ENCODE measurements at places on chromosomes 2 and 18. TPM values are rescaled to one million over a fixed set of nuclear protein-coding genes. Genes with fewer than 3 reads are reported as not detected.

DNA sequence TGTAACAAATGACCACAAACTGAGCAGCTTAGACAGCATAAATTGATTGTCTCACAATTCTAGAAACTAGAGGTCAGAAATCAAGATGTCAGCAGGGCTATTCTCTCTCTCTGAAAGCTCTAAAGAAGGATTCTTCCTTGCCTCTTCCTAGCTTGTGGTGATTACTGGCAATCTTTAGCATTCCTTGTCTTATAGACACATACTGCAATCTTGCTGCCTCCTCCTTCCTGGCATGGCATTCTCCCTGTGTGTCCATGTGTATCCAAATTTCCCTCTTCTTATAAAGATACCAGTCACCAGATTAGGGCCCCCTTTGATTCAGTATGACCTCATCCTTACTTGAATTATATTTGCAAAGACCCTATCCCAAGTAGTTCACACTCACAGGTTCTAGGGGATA, 2.3 kb downstream of the ASB3 start:
- peak overlapping the region; percentile 6 for H3K27ac ChIP-seq
- no peak for DNase-seq
- no peaks in the 10 kb centered on the region for H3K27me3 ChIP-seq
- peak overlapping the region; percentile 42 for H3K4me3 ChIP-seq
- peaks cover 29% of the 10 kb centered on the region for H3K4me1 ChIP-seq

GRCh38 chr2:175606010-175606841, 395.8 kb downstream of the LNPK start:
- H3K27me3 ChIP-seq = no peaks in the 10 kb centered on the region
- DNase-seq = no peak
- no peak overlapping the region for H3K4me3 ChIP-seq
- no peaks in the 10 kb centered on the region for H3K36me3 ChIP-seq
- H3K4me1 ChIP-seq = no peaks in the 10 kb centered on the region

The GALR1 gene
- not detected for total RNA-seq

The CCDC85A gene
- total RNA-seq = not detected

- no peaks in the 10 kb centered on the region for H3K4me1 ChIP-seq
- no peak overlapping the region for H3K27ac ChIP-seq
These were observed 66.1 kb downstream of the SAP130 start for GRCh38 chr2:127961729-127962128.

- H3K36me3 ChIP-seq = no peaks in the 10 kb centered on the region
- H3K27ac ChIP-seq = no peak overlapping the region
- DNase-seq = no peak
- peaks cover 6% of the 10 kb centered on the region for H3K4me1 ChIP-seq
- H3K27me3 ChIP-seq = peaks cover 8% of the 10 kb centered on the region
- H3K4me3 ChIP-seq = no peak overlapping the region
These were observed 158.4 kb downstream of the FMNL2 start for GRCh38 chr2:152493417-152493816.

The ST8SIA3 gene
- not detected for total RNA-seq

- peaks cover 2% of the 10 kb centered on the region for H3K27me3 ChIP-seq
- no peak overlapping the region for H3K27ac ChIP-seq
- H3K4me3 ChIP-seq = no peak overlapping the region
- peaks cover 9% of the 10 kb centered on the region for H3K36me3 ChIP-seq
- no peaks in the 10 kb centered on the region for H3K4me1 ChIP-seq
These were observed 56.1 kb upstream of the POLE4 start for GRCh38 chr2:74902281-74902860.

- no peaks in the 10 kb centered on the region for H3K27me3 ChIP-seq
- no peaks in the 10 kb centered on the region for H3K4me1 ChIP-seq
- H3K27ac ChIP-seq = no peak overlapping the region
- H3K36me3 ChIP-seq = peaks cover 50% of the 10 kb centered on the region
- H3K4me3 ChIP-seq = no peak overlapping the region
These were observed 19.2 kb downstream of the E2F6 start for GRCh38 chr2:11446733-11447248.

GRCh38 chr2:19600506-19600905, 242.1 kb upstream of the OSR1 start:
- no peak overlapping the region for H3K27ac ChIP-seq
- H3K4me3 ChIP-seq = no peak overlapping the region
- no peak for DNase-seq
- no peaks in the 10 kb centered on the region for H3K36me3 ChIP-seq
- H3K4me1 ChIP-seq = no peaks in the 10 kb centered on the region
- H3K27me3 ChIP-seq = peaks cover 1% of the 10 kb centered on the region

Data from activated CD4-positive, alpha-beta T cell treated with anti-CD3 and anti-CD28 coated beads, Interleukin-2, amount 10 ng/mL, durations not matched to agents 24 days and 14 days (primary cell).